GM12878 (cell line): ENCODE measurements at places on chromosomes 16 and 17. TPM values are rescaled to one million over a fixed set of nuclear protein-coding genes. Genes with fewer than 3 reads are reported as not detected.
A peak's percentile ranks its signal among the peaks of the same experiment; 100 is the strongest.

HID1 gene
- 0.37 and 0.77 TPM in 2 replicates for total RNA-seq

GRCh38 chr17:9862220-9862619, 36.5 kb downstream of the GLP2R start:
- H3K27ac ChIP-seq, result no peak overlapping the region
- H3K36me3 ChIP-seq, result no peaks in the 10 kb centered on the region
- H3K27me3 ChIP-seq, result no peaks in the 10 kb centered on the region
- no peak for DNase-seq

TPPP3 gene
- total RNA-seq, result not detected in 2 replicates

DNA sequence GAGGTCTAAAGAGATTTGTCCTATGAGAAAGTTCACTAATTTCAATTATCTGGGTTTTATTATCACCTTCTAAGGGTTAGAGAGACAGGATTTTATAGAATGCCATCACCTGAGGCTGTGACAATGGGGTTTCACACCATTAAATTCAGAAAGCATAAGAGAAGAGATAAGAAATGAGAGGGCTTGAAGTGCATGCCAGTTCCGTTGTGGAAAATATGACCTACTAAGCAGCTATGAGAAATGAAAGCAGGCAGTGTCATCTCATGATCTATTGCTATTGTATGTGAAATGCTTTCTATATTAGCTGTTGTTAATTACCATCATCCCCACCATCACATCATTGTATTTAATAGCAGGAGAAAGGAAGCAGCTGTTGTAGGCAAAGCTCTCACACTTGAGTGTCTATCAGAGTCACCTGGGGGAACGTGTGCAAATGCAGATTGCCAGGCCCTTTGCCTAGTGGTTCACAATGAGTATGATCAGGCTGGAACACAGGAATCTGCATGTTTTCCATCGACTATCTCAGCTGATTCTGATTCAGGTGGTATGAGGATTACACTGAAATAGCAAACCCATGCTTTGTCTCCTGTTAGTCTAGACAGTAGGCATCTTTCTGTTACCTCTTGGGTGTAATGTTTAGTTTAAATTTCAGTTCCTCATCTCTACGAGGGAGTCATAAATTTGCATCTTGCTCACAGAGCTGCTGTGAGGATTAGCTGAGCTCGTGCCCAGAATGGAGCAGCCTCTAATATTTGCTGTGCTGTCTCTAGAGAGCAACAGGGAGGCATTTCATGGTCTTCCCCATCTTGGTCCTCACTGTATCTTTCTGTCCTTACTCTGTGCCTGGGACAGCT, 256.4 kb downstream of the CDH13 start:
- DNase-seq, result no peak
- H3K4me3 ChIP-seq, result no peak overlapping the region
- H3K36me3 ChIP-seq, result no peaks in the 10 kb centered on the region
- H3K4me1 ChIP-seq, result no peaks in the 10 kb centered on the region

ARMC5 gene
- 11.5 and 13.2 TPM in 2 replicates for total RNA-seq

GRCh38 chr17:43393944-43394482, 4.8 kb upstream of the ARL4D start:
- H3K4me1 ChIP-seq, result peaks cover 4% of the 10 kb centered on the region
- no peak overlapping the region for H3K4me3 ChIP-seq
- no peak for DNase-seq
- no peak overlapping the region for H3K27ac ChIP-seq
- no peaks in the 10 kb centered on the region for H3K27me3 ChIP-seq
- no peaks in the 10 kb centered on the region for H3K36me3 ChIP-seq

GRCh38 chr16:3106205-3106928, 6.0 kb upstream of the ZNF205 start:
- peaks cover 10% of the 10 kb centered on the region for H3K4me1 ChIP-seq
- H3K36me3 ChIP-seq, result no peaks in the 10 kb centered on the region
- H3K27me3 ChIP-seq, result no peaks in the 10 kb centered on the region
- peak overlapping the region; percentile 78 for H3K4me3 ChIP-seq

GRCh38 chr16:78390508-78391324, 291.3 kb downstream of the WWOX start:
- DNase-seq, result no peak
- no peak overlapping the region for H3K27ac ChIP-seq
- H3K36me3 ChIP-seq, result no peaks in the 10 kb centered on the region
- H3K4me3 ChIP-seq, result no peak overlapping the region
- no peaks in the 10 kb centered on the region for H3K4me1 ChIP-seq

- no peak for DNase-seq
- peaks cover 12% of the 10 kb centered on the region for H3K36me3 ChIP-seq
- no peak overlapping the region for H3K4me3 ChIP-seq
- H3K27ac ChIP-seq, result no peak overlapping the region
These were observed 2.9 kb upstream of the AOC3 start for GRCh38 chr17:42848093-42848492.

DNA sequence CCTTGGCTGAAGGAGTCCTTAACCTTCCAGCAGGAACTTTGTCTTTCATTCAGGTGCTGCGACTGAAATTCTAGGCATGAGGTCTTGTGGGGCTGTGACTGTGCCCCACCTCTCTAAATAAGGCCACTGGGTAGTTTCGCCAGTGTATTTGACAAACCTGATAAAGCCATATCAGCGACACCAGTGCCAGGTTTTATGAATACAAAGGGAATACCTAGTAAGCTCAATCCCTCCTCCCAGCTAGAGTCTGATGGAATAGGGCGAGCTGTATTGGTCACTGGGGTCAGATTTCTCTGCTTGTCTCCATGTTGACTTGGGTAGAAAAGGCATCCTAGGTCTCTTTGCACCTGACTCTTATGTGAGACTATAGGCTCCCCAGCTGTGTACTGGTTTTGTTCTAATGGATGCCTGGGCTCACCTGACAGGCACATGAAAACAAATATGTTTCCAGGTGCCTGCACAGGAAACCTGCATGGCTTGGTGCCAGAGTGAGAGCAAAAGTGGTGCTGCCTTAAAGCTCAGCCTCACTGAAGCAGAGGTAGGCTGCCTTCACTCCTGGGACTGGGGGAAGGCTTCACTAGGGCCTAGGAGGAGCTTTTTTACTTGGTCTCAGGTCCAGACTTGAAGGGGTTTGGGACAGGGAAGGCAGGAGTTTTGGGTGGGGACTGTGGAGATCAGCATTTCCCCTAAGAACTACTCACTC, 8.3 kb downstream of the SLC7A6 start:
- peak overlapping the region; percentile 51 for H3K4me3 ChIP-seq
- H3K36me3 ChIP-seq, result peaks cover 23% of the 10 kb centered on the region; the same call in 1 of the 2 replicates
- DNase-seq, result no peak
- H3K4me1 ChIP-seq, result peaks cover 47% of the 10 kb centered on the region
- H3K27me3 ChIP-seq, result no peaks in the 10 kb centered on the region

GRCh38 chr17:35870906-35871819, 2.5 kb upstream of the HEATR9 start:
- no peaks in the 10 kb centered on the region for H3K36me3 ChIP-seq
- no peak overlapping the region for H3K27ac ChIP-seq

ARL4D gene
- 1.2 and 1.5 TPM in 2 replicates for total RNA-seq

DNA sequence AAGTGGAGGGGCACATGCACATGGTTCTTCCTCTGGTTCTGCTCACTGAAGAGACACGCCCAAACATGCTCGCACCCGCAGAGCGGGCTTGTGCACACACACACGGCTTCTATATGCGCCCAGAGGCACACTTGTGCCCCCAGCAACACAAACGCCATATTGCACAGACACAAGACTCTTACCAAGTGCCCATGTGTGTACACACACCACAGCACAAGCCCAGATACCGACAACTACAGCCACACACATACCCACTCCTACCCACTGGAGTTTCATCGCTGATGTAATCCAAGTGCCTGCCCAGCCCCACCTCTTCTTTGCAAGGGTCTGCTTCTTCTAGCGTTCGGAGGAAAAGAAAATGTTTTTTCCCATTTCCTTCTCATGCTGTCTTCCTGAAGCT, 6.5 kb upstream of the PRR29 start:
- no peak overlapping the region for H3K27ac ChIP-seq
- peaks cover 3% of the 10 kb centered on the region for H3K27me3 ChIP-seq
- no peaks in the 10 kb centered on the region for H3K4me1 ChIP-seq

GRCh38 chr17:79698146-79698846, 32.4 kb upstream of the ENPP7 start:
- H3K4me3 ChIP-seq, result no peak overlapping the region
- no peaks in the 10 kb centered on the region for H3K27me3 ChIP-seq

TNFRSF13B gene
- 160 and 161 TPM in 2 replicates for total RNA-seq

SLC52A1 gene
- not detected in 2 replicates for total RNA-seq

G6PC1 gene
- total RNA-seq, result 0.11 TPM in 1 of 2 replicates, not detected in the other

TLCD3B gene
- 0.29 and 0.51 TPM in 2 replicates for total RNA-seq

TBC1D3E gene
- not detected in 2 replicates for total RNA-seq

- no peaks in the 10 kb centered on the region for H3K36me3 ChIP-seq
- peaks cover 40% of the 10 kb centered on the region for H3K4me1 ChIP-seq
- H3K4me3 ChIP-seq, result peak overlapping the region; percentile 54
- H3K27me3 ChIP-seq, result no peaks in the 10 kb centered on the region
- H3K27ac ChIP-seq, result peak overlapping the region; percentile 67
These were observed 271.5 kb downstream of the SOX9 start for GRCh38 chr17:72392056-72393010.

DNA sequence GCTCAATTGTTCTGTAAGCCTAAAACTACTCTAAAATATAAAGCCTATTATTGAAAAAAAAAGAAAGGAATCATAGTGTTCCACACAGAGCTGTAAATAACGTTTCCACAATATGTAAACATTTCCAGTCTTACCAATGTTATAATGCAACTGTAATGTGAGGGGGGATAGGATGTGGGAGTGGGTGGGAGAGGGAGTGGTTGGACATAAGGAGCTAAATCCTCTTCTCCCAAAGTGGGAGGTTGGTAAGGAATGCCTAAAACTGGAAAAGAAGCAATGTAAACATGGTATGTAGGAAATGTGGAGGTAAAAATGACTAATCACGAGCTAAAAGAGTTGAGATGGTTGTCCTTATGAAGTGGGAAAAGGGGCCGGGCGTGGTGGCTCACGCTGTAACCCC, 17.6 kb upstream of the SBK1 start:
- H3K27me3 ChIP-seq, result no peaks in the 10 kb centered on the region; the same call in 1 of the 2 replicates
- H3K27ac ChIP-seq, result no peak overlapping the region
- H3K4me1 ChIP-seq, result peaks cover 2% of the 10 kb centered on the region; the same call in 1 of the 2 replicates

GRCh38 chr16:3459401-3460090, 16.1 kb downstream of the NAA60 start:
- no peaks in the 10 kb centered on the region for H3K36me3 ChIP-seq
- H3K4me3 ChIP-seq, result peak overlapping the region; percentile 77

DNA sequence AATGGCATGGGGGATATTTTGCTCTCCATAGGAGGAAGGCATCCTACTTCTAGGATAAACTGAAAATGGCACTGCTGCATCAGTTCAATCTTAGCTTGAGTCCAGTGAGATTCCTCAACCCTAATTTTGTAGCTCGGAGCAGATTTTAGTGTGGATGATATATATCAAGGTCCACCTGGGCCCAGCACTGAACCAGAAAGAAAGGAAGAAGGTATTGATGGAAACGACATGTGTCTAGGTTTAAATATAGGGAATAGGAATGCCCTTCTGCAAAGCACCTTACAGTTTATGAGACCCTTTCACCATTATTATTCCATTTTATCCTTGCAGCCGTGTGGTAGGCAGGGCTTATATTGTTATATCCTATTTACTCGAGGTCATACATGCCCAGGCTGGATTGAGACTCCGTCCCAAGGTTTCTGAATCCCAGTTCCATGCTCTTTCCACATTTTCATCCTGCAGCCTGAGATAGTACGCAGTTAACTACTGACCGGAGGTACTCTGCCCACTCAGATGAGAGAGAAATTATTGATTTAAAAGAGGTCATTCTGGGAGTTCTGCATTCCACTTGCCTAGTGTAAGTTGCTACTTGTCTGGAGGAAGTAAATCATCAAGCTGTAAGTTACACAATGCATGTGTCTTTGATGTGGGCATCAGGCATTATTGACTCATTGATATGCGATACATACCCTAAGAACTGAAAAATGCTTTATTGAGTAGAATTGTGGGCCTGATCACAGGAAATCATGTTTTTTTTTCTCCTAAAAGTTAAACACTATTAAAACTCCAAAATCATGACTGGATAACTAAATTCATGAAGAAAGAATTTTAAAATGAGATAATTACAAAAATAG, 10.1 kb downstream of the KRT39 start:
- no peaks in the 10 kb centered on the region for H3K27me3 ChIP-seq
- H3K4me1 ChIP-seq, result no peaks in the 10 kb centered on the region
- DNase-seq, result no peak
- no peaks in the 10 kb centered on the region for H3K36me3 ChIP-seq
- H3K4me3 ChIP-seq, result no peak overlapping the region

DNA sequence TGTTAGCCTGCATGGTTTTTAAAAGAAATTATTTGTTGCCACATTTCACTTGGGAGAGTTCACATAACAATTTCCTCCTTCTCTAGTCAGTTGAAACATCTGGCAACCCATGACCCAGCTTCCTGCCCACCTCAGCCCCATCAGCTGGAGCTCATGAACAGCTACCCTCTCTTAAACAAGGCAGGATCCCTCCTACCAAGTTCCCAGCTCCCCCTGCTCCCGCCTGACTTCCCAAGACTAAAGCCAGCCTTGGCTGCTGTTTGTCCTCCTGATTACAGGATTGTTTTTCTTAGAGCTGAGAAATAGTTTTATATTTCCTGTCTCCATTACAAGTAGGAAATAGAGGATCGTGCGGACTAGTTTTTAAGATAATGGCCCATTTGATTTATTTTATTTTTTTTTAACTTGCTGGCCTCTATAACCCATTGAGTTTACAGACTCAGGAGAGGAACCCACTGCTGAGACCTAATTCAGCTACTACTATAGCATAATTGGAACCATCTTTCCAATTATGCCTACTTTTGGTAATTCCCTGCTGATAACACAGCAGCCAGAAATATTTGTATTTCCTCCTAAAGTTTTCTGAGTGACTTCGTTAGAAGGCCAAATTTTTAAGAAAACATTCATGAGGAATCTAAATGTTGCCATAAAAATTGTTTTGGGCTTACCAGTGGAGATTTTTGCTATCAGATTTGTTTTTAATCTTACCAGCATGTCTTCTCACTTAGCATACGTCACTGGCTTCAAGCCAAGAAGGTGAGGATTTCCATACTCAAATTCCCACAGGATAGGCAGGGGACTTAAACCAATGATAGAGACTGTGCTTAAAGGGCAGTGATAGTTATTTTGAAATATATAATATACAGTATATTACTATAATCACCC, 90.0 kb downstream of the ELAC2 start:
- no peak overlapping the region for H3K4me3 ChIP-seq
- no peak overlapping the region for H3K27ac ChIP-seq
- no peak for DNase-seq

HOXB2 gene
- 6.3 and 6.7 TPM in 2 replicates for total RNA-seq

DNA sequence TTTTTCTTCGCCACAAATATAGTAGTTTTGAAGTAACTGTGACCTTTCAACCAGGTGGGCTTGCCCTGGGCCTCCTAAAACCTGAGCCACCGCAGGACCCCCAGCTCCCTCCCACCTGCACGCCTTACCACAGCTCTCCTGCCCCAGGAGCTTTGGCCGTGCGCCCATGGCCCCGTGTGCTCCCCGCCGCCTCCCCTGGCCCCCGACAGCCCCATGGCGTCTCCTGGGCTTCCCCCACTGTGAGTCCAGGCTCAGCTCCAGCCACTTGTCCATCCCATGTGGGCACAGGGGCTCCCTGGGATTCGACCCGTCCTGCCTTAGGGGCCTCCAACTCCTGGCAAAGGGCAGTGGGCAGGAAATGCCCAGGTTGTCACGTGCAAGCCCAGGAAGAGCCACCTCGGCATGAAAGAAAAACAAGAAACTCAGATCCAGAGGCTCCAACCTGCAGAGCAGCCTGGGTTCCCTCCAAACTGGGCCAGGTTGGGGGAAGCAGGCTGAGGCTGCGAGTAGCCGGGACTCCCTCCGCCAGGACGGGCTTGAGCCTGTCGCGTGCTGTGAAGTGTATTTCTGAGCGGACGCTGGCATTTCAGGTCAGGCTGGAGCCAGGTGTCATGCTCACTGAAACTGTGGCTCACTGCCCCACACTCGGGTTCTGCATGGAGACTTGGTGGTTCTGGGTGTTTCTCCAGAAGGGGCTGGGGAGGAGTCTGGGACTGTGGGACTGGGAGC, 5.8 kb downstream of the LGALS3BP start:
- no peak overlapping the region for H3K4me3 ChIP-seq
- DNase-seq, result no peak
- H3K36me3 ChIP-seq, result no peaks in the 10 kb centered on the region
- no peaks in the 10 kb centered on the region for H3K27me3 ChIP-seq
- H3K4me1 ChIP-seq, result no peaks in the 10 kb centered on the region
